WTC11 (cell line): ENCODE measurements at places on chromosomes 5 and 9. TPM values are rescaled to one million over a fixed set of nuclear protein-coding genes. Genes with fewer than 3 reads are reported as not detected.

- no peaks in the 10 kb centered on the region for H3K27me3 ChIP-seq
- no peak overlapping the region for H3K27ac ChIP-seq
- no peak for DNase-seq
- H3K4me3 ChIP-seq = no peak overlapping the region
These were observed 184.0 kb upstream of the ACTBL2 start for GRCh38 chr5:57666582-57666981.

The TAF11L5 gene
- not detected in 3 replicates for total RNA-seq

DNA sequence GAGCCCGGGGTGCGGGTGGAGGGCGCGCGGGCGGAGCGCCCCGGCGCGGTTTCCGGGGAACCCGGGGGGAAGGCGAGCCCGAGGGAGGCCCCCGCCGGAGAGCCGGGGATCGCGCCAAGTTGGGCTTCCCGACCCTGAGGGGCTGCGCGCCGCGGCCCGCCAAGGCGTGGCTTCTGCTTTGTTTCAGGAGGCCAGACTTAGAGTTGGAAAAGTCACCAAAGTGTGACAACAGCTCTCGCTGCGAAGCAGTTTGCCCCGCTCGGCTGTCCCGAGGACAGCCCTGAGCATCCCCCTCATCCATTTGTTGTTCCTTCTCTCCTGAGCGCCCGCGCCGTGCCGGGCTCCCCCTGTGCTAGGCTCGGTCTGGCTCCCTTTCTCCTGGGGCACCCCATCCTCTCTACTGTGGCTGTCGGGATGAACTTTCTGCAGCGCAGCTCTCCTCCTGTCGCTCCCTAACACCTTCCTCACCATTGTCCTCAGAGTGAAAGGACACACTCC lies 410 bp downstream of the GLIPR2 start:
- H3K27ac ChIP-seq = no peak overlapping the region
- peaks cover 82% of the 10 kb centered on the region for H3K27me3 ChIP-seq
- H3K4me1 ChIP-seq = peaks cover 31% of the 10 kb centered on the region

DNA sequence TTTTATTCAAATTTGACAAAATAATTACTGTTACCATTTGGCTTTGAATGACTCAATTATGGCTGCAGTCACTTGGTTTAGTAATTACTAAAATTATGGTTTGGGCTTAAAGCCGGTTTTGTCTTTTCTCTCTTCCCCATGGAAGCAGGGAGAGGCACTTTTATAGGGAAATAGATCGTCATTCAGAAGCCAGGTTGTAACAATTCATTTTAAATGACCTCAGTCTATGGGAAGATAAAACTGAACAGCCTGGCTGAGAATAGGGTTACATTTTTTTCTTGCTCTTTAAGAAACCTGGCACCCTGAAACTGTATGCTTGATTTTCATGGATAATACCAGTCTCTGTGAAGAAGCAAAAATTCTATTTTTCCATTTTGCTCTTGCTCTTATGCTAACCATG lies 169.8 kb downstream of the SMC2 start:
- H3K4me1 ChIP-seq = peaks cover 42% of the 10 kb centered on the region
- no peak for DNase-seq
- no peaks in the 10 kb centered on the region for H3K27me3 ChIP-seq
- 0 out of 2 replicates have a peak, but pooled peaks cover 2% of the 10 kb centered on the region for H3K36me3 ChIP-seq
- no peak overlapping the region for H3K27ac ChIP-seq
- H3K4me3 ChIP-seq = no peak overlapping the region

DNA sequence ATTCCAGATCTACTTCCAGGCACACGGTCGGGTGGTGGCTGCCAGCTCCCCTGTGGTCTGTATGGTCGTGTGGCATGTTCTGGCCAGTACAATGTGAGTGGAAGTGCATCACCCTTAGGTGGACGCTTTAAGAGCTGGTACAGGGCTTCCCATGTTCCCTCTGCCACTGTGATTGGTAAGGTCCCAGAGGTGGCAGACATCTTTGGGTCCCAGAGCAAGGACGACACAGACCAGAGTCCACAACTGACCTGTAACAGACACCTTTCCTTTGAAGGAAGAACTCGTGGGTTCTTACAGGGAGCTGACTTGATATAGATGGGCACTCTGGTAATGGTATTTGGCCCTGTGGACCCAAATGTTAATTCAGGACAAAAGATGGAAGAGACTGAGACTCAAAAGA lies 90.0 kb upstream of the GDNF start:
- no peak overlapping the region for H3K27ac ChIP-seq
- H3K4me3 ChIP-seq = no peak overlapping the region
- H3K4me1 ChIP-seq = peaks cover 5% of the 10 kb centered on the region; the same call in 1 of the 2 replicates
- peaks cover 3% of the 10 kb centered on the region for H3K27me3 ChIP-seq
- H3K36me3 ChIP-seq = no peaks in the 10 kb centered on the region

The CARTPT gene
- total RNA-seq = not detected in 3 replicates

GRCh38 chr9:92341578-92341977 lies 15.8 kb downstream of the CENPP start:
- no peaks in the 10 kb centered on the region for H3K27me3 ChIP-seq
- no peak for DNase-seq

- H3K4me3 ChIP-seq = 0 out of 2 replicates have a peak overlapping the region, but pooled peaks have one; percentile 20
- DNase-seq = no peak
- peaks cover 19% of the 10 kb centered on the region for H3K27me3 ChIP-seq
- H3K36me3 ChIP-seq = peaks cover 8% of the 10 kb centered on the region
- peaks cover 24% of the 10 kb centered on the region for H3K4me1 ChIP-seq
These were observed 3.7 kb upstream of the GTF3C5 start for GRCh38 chr9:133027134-133027533.

The ALDH1A1 gene
- 1.9 to 3.3 TPM (median 2.4 TPM) in 3 replicates for total RNA-seq

The PTPDC1 gene
- 8.9 to 9.5 TPM (median 9.2 TPM) in 3 replicates for total RNA-seq
